NCI-H1417 treated with DMSO at 0.1 percent for 48 hours (cell line): ENCODE measurements at places on chromosomes 2 and 18.

GRCh38 chr2:45337481-45337880 is 273.6 kb downstream of the SRBD1 start:
- no peak for DNase-seq

GRCh38 chr2:437756-438393 is 150.0 kb upstream of the ALKAL2 start:
- DNase-seq = peak; percentile 17

DNA sequence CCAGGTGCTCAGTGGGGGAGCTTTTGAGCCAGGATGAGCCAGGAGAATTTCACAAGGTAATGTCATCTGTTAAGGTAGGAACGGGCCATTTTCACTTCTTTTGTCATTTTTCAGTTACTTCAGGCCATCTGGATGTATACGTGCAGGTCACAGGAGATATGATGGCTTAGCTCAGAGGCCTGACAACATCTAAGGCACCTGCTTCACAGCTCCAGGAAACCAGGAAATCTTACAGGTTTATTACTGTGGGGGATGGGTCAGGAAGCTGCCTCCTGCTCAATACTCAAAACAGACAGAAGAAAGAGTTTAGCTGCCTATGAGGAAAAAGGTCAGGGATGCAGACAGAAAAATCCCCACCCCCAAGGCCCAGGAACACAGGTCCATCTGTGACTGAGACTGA is 364.3 kb upstream of the LRP1B start:
- no peak for DNase-seq

DNA sequence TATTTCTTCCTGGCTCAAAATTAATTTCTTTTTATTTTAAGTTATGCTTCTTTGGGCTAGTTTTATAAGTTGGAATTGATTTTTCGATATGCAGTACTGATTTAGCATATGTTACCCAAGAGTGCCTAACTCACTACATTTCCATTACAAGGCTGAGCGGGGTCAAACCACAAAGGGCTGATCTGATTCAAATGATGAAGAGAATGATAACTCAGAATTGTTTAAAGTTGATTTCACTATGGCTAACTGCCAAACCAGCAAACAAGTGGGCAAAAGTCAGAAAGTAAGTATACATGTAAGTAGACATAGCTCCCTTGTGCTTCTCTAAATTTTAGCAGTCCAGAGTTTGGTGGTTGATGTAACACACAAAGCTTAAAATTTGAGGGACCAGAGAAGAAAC is 35.6 kb downstream of the RAD51AP2 start:
- no peak for DNase-seq

GRCh38 chr2:177728399-177728765 is 335.8 kb downstream of the AGPS start:
- no peak for DNase-seq

- DNase-seq = no peak
Measured at GRCh38 chr18:5895299-5895875, at the start of gene TMEM200C. Gene TMEM200C, minus strand, starts transcription at chr18:5895522. Its CDS starts 3,459 bp downstream, at chr18:5892063.

- DNase-seq = no peak
Measured at GRCh38 chr2:242031481-242032019, 162.0 kb downstream of the RTP5 start.

GRCh38 chr18:79185648-79186047 is 116.5 kb downstream of the ATP9B start:
- peak; percentile 78 for DNase-seq

- no peak for DNase-seq
Measured at GRCh38 chr2:15916336-15916735, 24.0 kb upstream of the MYCN start.

DNA sequence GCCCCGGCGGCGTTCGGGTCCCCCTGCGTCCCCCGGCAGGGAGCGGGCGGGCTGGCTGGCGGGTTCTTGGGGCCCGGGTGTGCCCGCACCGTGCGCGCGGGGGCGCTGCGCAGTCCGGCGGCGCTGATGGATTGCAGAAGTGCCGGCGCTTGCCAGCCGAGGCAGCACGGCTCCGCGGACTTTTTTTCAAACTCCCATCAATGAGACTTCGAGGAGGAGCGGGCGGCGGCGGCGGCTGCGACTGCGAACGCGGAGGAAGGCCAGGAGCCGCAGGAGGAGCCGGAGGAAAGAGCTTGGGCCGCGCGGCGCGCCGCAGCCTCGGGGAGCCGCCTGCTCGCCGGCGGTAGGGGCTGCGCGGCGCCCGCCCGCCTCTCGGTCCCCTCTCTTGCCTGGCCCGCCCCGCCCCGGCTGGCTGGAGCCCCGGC is at the start of gene GLI2:
Gene GLI2, plus strand, starts transcription at position 123 of the 425 bp plus-strand sequence. CDS start 61,453 bp downstream, outside the sequence.
- no peak for DNase-seq

GRCh38 chr18:49905771-49906170 is 92.4 kb upstream of the ACAA2 start:
- DNase-seq = no peak
